ENCODE measurements at places on chromosomes 6 and 20.
A peak's percentile ranks its signal among the peaks of the same experiment; 100 is the strongest.

GRCh38 chr6:24545691-24546090 is 50.9 kb downstream of the ALDH5A1 start:
- DNase-seq: no peak

- DNase-seq: no peak
These were observed 4.0 kb upstream of the DSN1 start for GRCh38 chr20:36777576-36777975.

DNA sequence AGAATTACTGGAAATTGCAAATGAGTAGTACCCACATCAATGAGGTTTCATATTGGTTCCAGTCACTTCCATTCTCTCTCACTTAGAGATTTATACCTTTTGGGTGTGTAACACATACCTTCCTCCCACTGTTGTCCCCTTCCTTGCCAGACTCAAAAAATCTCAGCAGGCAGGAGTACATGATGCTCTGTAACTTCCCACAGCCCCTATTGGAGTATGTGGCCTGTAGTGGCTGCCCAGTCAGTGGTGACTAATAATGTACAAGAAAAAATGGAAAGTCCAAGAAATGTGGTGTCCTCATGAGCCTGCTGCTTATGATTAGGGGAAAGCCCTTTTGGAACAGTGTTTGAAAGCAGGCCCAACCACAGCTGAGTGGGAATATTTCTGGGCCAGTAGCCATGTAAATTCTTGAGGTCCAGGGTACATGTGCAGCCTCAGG is 312.0 kb downstream of the ZFAND3 start:
- peak; percentile 37 for DNase-seq

DNA sequence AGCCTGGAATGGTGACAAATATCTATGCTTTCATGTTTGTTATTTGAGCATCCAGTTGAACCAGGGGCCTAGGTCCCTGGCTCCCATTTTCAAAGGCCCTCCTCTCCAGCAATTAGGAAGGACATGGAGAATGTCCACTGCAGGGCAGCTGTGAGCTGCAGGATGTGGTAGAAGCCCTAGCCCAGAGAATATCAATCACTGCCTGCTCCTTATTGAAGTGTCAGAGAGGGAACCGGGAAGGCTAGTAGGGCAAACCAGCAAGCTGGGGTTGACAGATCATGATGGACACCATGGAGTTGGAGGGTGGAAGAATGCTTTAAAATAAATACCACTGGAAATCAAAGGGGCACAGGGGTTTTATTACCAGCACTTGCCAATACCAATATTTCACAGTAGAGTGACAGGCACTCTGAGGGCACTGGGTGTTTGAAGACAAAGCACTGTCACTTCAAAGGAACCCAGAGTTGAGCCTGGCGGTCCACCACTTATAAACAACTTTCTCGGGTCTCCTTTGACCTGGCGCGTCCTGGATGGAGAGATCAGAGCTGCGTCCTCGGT is 47.7 kb downstream of the ZNF831 start:
- DNase-seq: no peak

DNA sequence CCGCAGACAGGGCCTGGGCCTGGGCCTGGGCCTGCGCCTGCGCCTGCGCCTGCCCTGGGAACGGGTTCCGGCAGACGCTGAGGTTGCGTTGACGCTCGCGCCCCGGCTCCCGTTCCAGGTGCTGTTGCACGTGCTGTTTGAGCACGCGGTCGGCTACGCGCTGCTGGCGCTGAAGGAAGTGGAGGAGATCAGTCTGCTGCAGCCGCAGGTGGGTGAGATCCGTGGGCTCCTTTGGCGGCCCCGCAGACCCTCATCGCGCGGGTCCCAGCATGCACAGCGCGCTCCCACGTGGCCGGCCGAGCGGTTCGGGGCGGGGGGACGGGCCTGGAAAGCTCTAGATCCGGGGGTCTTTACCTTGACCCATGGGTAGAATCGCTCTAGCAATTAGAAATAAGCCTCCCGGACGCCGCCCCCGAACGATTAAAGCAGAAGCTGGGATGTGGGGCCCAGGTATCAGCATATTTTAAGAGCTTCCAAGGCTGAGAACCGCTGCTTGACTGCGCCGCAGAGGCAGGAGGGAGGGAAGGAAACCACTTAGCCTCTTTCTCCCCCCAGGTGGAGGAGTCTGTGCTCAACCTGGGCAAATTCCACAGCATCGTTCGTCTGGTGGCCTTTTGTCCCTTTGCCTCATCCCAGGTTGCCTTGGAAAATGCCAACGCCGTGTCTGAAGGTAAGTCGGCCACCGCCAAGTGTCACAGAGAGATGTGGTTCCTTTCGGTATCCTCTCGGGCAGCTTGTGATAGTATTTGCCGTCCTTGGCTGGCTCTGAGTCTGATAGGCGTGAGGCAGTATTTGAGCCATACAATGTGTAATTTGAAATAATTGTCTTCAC is 508 bp downstream of the NOP56 start:
- DNase-seq: no peak

- no peak for DNase-seq
These were observed 250.8 kb downstream of the LAMA2 start for GRCh38 chr6:129133770-129134192.

GRCh38 chr6:10613723-10614122 is 80.7 kb downstream of the C6orf52 start:
- DNase-seq: no peak

GRCh38 chr6:19413323-19413722 is 423.8 kb upstream of the ID4 start:
- DNase-seq: no peak

DNA sequence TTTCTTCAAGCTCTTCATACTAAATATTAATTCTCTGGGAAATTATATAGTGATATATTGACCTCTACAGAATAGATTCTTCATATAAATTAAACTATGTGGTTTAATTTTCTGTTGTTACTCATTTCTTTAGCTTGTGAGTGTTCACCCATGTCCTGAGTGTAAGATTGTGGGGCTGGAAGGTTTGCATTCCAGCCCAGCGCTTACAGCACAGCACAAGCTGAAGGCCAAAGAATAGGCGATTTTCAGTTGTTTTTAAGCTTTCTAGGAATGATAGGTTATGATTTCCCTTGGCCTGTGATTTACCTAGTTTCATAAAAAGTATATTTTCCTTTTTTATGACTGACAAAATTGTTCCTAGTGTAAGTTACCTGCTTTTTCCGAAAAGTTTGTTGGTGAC is 194.1 kb downstream of the PLCB1 start:
- no peak for DNase-seq

DNA sequence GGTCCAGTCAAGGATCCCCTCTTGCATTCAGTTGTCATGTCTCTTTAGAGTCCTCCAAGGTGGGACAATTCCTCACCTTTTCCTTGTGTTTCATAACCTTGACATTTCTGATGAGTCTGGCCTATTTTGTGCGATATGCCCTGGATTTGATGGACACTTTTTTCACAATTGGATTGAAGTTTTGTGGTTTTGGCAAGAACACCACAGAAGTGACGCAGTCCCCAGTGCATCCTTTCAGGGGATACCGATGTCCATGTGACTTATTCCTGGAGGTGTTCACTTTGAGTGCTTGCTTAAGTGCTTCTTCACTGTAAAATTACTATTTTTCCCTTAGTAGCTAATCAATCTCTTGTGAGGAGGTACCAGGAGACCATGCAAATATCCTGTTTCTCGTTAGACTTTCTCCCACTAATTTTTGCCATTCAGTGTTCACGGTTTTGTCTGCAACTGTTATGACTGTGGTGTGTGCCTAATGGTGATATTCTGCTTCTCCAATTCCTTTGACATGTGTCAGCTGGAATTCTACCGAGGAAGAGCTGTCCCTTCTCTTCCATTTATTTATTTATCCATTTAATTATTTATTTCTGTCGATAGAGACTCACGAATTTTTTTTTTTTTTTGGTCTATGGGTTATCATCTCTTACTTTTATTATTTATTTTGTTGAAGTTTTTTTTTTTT is 30.8 kb downstream of the BPIFB4 start:
- DNase-seq: no peak

DNA sequence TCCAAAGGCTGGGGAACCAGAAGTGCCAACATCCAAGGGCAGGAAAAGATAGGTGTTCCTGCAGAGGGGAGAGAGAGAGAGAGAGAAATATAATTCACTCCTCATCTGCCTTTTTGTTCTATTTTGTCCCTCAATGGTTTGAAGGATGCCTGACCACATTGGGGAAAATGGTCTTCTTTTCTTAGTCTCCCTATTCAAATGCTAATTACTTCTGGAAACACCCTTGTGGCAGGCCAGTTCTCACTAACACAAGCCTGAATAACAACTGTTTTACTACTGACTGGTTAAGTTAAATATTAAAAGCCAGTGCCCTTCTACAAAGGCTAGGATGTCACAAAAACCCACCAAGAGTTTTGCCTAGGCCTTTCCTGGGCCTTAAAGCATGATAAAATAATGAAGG is 425.4 kb upstream of the HTR1E start:
- no peak for DNase-seq

GRCh38 chr20:19565736-19566135 is 192.3 kb upstream of the RIN2 start:
- DNase-seq: no peak

DNA sequence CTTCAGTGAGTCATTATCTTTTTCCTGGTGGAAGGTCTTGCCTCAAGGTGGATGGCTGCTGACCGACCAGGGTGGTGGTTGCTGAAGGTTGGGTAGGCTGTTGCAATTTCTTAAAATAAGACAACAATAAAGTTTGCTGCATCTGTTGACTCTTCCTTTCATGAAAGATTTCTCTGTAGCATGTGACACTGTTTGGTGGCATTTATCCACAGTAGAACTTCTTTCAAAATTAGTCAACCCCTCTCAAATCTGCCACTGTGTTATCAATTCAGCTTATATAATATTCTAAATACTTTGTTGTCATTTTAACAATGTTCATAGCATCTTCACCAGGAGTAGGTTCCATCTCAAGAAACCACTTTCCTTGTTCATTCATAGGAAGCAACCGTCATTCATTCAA is 66.8 kb upstream of the ATXN1 start:
- no peak for DNase-seq

All from stimulated activated CD4-positive, alpha-beta T cell treated with anti-CD3 and anti-CD28 coated beads, Interleukin-12 subunit alpha, Interleukin-12 subunit beta, amount 100 ng/mL, for 48 hours (primary cell).